ENCODE measurements at places on chromosomes 7 and 10.

DNA sequence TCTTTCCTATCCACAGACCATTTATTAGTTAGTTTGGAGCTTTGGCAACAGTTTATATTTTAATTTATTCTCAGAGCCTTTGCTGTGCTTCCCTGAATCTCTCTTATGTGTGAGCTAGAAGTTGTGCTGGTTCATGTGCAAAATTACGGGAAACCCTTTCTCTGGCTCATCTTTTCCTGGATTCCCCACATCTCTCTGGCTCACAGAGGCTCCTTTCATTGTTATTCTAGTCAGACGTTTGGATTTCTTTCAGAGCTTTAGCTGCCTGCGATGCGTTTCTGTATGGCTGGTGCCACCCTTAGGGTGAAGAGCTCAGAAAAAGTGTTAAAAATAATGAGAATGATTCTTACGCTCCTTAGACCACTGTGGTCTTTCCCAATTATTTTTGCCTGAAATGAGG, 53.3 kb downstream of the TPST1 start:
- DNase-seq, result no peak

- DNase-seq, result no peak
Observed at GRCh38 chr10:2938869-2939268, 128.5 kb upstream of the PFKP start.

DNA sequence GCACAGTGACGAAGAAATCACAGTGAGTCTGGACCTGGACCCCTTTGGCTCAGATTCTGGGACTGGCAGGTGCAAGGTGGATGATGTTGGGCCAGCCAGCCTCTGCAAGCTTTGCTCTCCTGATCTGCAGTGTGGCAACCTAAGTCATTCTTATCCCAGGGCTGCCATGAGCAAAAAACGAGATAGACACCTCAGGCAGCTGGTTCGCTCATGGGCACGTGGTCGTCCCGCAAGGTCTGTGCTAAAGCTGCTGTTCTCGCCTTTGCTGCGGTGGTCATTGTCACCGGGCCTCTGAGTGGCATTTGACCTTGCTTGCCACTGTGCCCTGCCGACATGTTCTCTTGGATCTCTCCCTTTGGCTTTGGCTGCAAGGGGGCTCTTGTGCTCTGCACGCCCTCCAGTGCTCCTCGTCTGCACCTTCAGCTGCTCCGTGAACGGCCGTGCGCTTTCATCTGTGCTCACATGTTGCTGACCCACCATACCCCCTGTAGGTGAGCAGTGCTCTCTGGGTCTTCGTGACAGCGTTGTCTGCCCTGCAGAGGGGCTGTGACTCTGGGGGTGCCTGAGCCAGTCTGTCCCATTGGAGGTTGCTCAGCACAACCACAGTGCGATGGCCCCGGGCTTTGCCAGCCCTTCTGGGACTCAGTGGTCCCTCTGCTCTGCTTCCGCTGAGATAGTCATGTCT, 317.0 kb downstream of the GLRX3 start:
- DNase-seq, result no peak

DNA sequence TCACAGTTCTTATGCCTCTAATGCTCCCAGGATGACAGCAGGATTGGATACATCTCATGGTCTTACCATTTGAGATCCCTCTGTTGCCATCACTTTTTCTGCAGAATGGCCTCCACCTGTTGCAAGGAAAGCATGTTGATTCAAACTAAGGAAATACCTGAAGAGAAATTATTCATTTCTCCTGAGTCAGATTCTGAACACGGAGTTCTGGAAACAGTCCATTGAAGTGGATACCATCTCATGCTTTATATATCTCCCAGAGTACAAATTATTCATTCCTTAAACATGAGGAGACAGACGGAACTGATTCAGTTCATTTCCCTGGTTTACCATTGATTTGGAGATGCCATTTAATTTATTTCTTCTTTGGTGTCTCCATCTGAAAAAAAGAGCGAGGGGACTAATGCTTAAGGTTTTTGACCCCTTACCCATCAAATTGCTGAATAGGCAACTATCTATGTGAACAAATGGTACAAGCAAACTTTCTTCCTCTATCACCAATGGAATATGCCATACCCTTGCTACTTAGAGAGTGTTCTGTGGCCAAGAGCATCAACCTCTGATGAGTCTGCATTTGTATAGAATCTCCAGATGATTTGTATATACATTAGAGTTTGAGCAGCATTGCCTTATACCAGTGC, 305.0 kb upstream of the LRGUK start:
- no peak for DNase-seq

GRCh38 chr10:110679486-110680272, 35.5 kb downstream of the RBM20 start:
- DNase-seq, result no peak

DNA sequence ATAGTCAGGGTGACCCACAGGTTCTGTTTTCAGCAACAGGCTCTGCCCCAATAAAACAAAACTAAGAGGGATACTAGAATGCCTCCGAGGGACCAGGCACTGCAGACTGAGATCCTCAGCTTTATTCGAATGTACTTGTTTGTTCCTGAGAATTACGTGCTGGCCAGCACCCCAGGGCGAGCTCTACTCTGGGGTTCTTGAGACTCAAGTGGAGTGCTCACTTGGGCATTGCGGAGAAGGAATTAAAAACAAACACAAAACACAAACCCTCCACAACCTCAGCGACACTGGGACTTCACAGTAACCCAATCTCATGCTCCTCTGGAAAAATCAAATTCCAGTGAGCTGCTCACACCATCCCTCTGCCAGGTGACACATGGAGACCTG, 250.7 kb downstream of the TNS3 start:
- DNase-seq, result no peak

- no peak for DNase-seq
Observed at GRCh38 chr10:105112862-105113261, 471.8 kb downstream of the SORCS3 start.

DNA sequence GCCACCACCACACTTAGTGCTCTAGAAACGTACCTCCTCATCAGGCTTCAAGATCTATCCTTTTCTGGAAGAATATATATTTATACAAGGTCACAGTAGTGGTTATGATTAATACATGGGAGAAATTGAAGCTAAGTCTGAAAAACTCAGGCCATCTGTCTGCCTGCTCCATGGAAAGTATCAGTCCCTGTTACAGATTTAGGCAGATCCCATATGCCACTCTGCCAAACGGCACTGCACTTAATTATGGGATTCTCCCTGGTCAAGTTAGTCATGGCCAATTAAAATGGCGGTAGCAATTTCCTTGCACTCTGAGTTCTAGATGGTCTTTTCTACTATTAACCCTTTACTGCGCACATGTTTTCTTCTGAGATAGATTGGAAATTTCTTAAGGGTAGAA, 740.0 kb downstream of the SUGCT start:
- no peak for DNase-seq

DNA sequence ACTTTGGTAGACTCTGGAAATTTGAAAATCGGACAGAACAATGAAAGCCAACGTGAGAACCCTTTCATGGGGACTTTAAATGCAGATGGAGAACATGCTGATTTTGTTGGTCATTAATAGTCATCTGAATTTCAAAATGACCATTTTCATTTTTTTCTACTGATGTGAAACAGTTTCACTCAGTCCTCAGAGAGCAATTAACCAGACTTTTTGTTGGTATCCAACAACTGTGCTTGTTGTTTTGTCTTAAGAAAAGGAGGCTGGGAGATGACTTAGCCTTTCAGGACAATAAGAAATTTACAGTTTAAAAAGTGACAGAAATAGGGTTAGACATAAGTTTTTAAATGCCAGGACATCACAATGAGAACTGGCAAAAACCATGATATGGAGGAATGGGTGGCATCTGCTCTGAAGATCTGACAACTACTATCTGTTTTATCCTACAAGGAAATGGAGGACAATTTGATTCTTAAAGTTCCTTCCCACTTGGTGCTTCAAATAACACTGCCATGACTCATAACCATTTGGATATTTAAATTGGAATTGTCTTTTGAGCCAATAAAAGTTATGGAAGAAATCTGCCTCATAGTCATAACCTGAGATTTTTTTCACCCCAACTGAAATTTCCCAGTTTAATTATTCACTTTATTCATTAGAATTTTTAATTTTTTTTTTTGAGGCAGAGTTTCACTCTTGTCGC, 87.2 kb upstream of the HPS1 start:
- DNase-seq, result no peak

DNA sequence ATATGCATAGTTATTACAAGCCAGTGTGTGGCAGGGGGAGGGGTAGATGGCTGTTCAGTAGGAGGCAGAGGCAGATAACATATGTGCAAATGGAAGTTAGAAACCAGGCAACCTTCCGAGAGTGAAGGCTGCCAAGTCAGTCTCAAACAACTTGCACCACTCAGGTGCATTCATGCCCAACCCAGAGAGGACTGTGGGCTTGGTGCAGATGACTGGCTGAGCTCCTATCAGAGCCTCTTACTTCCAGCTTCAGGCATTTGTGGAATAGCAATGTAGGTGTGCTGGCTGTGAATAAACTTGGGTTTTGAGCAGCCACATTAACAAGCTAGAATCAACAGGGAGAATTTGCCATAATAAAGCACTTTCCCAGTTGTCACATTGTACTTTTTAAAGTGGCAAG, 789.8 kb downstream of the PHTF2 start:
- DNase-seq, result no peak

DNA sequence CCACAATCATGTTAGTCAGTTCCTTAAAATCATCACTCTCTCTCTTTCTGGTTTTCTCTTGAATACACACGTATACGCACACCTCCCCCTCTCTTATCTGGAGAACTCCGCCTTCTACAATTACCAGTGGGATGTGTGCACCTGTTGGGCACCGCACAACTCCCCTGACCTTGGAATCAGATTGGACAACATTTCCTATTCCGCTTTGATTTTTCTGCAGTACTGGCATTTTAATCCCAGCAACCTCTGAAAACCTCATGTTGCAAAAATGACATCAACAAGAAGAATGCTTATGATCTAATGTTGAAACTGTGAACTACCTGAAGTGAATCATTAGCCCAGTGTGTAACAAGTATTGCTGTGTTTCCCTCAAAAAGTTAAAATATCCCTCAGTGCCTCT, 109.6 kb downstream of the KIAA1217 start:
- DNase-seq, result no peak

GRCh38 chr10:5512331-5512730, 12.4 kb upstream of the CALML3 start:
- DNase-seq, result no peak

DNA sequence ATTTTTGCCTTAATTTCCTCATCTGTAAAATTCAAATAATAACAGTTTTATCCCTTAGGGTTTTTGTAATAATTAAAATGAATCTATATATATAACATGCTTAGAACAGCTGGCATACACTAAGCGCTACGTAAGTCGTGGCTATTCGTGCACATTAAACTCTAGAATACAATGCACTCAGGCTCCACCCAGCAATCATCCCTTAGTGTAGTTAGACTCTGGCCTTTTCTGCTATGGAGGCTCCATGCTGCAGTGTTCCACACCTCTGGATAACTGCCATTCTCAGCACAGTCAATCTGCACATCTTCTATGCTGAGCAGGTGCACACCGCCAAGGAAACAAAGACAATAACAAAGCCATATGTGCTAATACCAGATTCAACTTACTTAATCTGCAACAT, 92.9 kb downstream of the IPMK start:
- no peak for DNase-seq

GRCh38 chr7:73703757-73704639, 15.5 kb downstream of the STX1A start:
- no peak for DNase-seq

DNA sequence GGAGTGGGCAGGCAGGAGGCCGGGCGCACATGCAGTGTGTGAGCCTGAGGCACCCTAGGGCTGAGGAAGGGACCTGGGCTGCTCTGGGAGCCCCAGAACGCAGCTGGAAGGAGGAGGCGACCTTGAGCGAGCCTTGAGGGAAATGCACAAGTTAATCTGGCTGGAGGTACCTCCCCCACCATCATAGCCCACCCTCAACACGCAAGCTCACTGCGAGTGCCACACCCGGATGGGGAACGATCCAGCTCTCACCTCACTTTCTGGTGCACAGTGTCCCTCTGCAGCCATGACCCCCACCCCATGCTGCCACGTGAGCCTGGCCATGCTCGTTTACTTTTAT, 162.4 kb upstream of the PPP2R2D start:
- no peak for DNase-seq

GRCh38 chr10:75358835-75359421, 42.6 kb downstream of the ZNF503 start:
- DNase-seq, result no peak

GRCh38 chr7:39421251-39421650, 145.0 kb upstream of the YAE1 start:
- DNase-seq, result no peak

DNA sequence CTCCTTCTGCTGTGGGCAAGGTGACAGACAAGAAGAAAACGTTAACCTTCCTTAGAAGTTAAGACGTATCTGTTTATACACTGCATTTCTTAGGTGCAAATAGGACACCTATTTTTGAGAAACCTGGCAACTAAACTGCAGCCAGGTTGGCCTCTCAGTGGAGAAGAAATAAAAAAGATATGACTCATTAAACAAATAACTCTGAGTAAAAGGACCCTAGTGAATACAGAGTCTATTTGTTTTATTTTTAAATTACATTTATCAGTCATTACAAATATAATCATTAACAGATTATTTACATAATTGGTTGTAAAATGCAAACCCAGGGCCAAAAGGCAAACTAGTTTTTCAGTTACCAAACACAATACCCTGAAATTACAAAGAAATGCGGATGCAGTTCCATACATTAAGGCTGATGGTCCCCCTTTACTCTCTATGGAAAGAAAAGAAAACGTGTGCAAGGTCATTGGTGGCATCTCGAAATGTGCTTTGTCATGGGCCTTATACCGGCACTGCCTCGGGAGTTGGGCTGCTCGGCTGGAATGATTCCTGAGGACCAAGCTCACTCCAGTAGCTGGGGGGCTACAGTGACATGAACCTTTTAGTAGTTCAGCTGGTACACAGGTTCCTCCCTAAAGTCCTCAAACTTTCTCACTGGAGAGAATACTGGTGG, 38.4 kb downstream of the ADRB1 start:
- no peak for DNase-seq

- no peak for DNase-seq
Observed at GRCh38 chr7:29953726-29954347, 35.8 kb downstream of the SCRN1 start.

- DNase-seq, result no peak
Observed at GRCh38 chr7:10767771-10768170, 205.9 kb upstream of the PHF14 start.

DNA sequence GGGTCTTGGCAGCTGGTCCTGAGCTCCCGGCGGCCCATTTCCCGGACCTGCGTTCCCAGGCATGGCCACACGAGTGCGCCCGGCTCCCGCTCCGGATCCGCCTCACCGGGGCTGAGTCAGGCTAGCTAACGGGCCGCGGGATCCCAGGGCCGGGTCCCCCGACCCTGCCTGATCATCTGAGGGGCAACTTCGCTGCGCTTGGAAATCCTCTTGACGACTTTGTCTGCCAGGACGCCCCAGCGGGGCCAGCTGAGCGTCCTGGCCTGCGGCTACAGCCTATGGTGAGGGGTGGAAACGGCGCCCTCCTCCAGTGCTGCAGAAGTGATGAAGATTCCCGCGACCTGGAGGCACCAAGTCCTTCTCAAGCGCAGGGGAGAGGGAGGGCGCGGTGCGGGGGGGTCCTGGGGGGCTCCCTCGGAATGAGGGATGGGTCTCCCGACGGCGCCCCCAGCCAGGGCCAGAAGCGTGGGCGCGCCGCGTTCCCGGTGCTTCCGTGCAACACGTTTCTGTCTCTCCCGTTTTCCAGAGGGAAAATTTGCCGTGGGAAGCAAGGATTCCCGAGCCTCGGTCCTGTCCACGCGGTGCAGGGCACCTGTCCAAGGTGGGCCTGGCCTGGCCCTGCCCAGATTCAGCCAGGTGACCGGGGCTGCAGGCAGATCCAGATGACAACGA, 212.4 kb downstream of the CCSER2 start:
- peak; percentile 17 for DNase-seq

- DNase-seq, result no peak
Observed at GRCh38 chr7:51459809-51460208, 143.2 kb upstream of the COBL start.
